Activated CD4-positive, alpha-beta memory T cell treated with anti-CD3 and anti-CD28 coated beads for 36 hours (primary cell): ENCODE measurements at places on chromosomes 2 and 18. TPM values are rescaled to one million over a fixed set of nuclear protein-coding genes. Genes with fewer than 3 reads are reported as not detected.

Gene C2orf72
- total RNA-seq = 0.55 TPM

Gene CCDC102B
- total RNA-seq = 2.1 TPM

Gene SULT1C3
- total RNA-seq = not detected

Gene NOL4
- not detected for total RNA-seq

GRCh38 chr2:213227458-213227857 is 56.8 kb upstream of the SPAG16 start:
- H3K4me3 ChIP-seq = no peak overlapping the region
- DNase-seq = no peak
- H3K4me1 ChIP-seq = no peaks in the 10 kb centered on the region
- H3K36me3 ChIP-seq = no peaks in the 10 kb centered on the region

GRCh38 chr18:76823587-76824011 is 1.2 kb downstream of the ZNF236 start:
- peaks cover 6% of the 10 kb centered on the region for H3K36me3 ChIP-seq
- no peaks in the 10 kb centered on the region for H3K27me3 ChIP-seq
- H3K4me1 ChIP-seq = peaks cover 48% of the 10 kb centered on the region
- peak overlapping the region; percentile 82 for H3K27ac ChIP-seq

- H3K36me3 ChIP-seq = peaks cover 66% of the 10 kb centered on the region
- no peak overlapping the region for H3K27ac ChIP-seq
- peaks cover 6% of the 10 kb centered on the region for H3K4me1 ChIP-seq
These were observed 18.8 kb upstream of the CASP10 start for GRCh38 chr2:201164166-201164565.

GRCh38 chr2:221025398-221025797 is 546.7 kb downstream of the EPHA4 start:
- no peaks in the 10 kb centered on the region for H3K36me3 ChIP-seq
- H3K4me3 ChIP-seq = no peak overlapping the region
- H3K4me1 ChIP-seq = peaks cover 3% of the 10 kb centered on the region
- DNase-seq = no peak
- peaks cover 10% of the 10 kb centered on the region for H3K27me3 ChIP-seq
- no peak overlapping the region for H3K27ac ChIP-seq

GRCh38 chr2:148521181-148521580 is 123.4 kb upstream of the EPC2 start:
- no peak for DNase-seq
- no peaks in the 10 kb centered on the region for H3K36me3 ChIP-seq
- H3K4me1 ChIP-seq = peaks cover 46% of the 10 kb centered on the region
- H3K4me3 ChIP-seq = no peak overlapping the region

DNA sequence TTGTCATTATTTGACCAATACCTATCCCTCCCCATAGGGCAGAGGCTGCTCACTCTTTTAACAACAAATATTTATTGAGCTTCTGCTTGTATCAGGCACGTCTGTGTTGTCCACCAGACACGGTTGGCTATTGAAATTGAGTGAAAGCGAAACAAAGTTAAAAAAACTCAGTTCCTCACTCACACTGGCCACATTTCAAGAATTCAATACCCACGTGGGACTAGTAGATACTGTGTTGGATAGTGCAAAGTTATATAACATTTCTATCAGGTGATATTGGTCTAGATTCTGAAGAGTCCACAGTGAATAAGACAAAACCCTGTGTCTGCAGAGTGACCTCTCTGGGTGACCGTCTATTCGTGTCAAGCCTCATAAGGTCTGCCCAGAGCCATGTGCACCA is 43.9 kb upstream of the GALR1 start:
- no peak overlapping the region for H3K27ac ChIP-seq
- H3K4me3 ChIP-seq = no peak overlapping the region
- DNase-seq = no peak
- H3K36me3 ChIP-seq = no peaks in the 10 kb centered on the region
- peaks cover 29% of the 10 kb centered on the region for H3K4me1 ChIP-seq
- no peaks in the 10 kb centered on the region for H3K27me3 ChIP-seq

- DNase-seq = no peak
- peaks cover 23% of the 10 kb centered on the region for H3K27me3 ChIP-seq
- H3K36me3 ChIP-seq = no peaks in the 10 kb centered on the region
- no peak overlapping the region for H3K4me3 ChIP-seq
These were observed 155.9 kb downstream of the TWIST2 start for GRCh38 chr2:239003624-239004273.

GRCh38 chr18:74468547-74469061 is 11.5 kb upstream of the DIPK1C start:
- H3K4me3 ChIP-seq = no peak overlapping the region
- no peak for DNase-seq
- no peaks in the 10 kb centered on the region for H3K36me3 ChIP-seq
- H3K27ac ChIP-seq = no peak overlapping the region

DNA sequence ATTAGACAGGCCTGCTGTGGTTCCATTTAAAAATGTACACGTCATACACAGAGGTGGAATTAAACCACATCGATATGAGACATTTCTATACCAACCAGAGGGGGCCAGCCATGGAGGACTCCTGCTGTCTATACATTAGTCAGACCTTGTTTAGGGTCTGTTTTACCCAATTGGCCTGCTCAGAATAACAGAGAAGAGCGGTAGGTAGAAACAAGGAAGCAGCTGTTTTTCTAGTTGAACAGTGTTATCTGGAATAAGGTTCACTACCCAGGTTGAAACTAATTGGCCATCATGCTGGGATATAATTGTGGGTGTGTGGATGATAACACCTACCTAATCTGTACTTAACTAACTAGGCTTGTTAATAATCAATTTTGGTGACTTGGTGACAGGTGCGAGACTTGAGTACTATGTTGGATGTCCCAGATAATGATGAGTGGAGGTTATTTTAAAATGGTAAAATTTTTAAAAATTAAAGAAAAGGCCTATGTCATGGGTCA is 47.5 kb downstream of the RHBDD1 start:
- H3K4me1 ChIP-seq = peaks cover 4% of the 10 kb centered on the region
- peaks cover 35% of the 10 kb centered on the region for H3K36me3 ChIP-seq
- DNase-seq = no peak
- H3K27me3 ChIP-seq = no peaks in the 10 kb centered on the region
- no peak overlapping the region for H3K27ac ChIP-seq

DNA sequence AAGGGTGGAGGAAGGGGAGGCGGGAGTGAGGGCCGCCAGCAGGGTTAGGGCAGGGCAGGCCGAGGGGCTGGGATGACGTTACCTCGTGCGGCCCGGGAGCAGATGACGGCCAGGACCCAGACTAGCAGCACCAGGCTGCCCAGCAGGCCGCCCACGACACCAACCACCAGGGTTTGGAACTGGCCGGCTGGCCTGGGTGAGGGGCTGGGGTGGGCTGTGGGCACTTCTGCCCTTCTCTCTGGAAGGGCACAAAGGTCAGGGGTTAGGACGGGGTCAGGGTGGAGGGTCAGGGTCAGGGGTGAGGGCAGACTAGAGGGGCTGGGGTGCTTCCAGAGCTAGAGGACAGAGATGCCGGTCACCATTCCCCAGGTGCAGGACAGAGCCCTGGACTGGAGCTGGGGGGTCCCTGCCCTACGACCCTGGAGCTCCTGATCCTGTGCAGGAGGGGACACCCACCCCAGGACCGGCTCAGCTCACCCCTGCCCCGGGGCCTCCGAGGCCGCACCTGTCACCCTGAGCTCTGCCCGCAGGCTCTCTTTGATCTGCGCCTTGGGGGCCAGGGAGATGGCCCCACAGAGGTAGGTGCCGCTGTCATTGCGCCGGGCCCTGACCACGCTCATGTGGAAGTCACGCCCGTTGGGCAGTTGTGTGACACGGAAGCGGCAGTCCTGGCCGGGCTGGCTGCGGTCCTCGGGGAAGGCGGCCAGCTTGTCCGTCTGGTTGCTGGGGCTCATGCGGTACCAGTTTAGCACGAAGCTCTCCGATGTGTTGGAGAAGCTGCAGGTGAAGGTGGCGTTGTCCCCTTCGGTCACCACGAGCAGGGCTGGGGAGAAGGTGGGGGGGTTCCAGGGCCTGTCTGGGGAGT is 6.3 kb downstream of the PDCD1 start:
- H3K27me3 ChIP-seq = no peaks in the 10 kb centered on the region
- peaks cover 11% of the 10 kb centered on the region for H3K4me1 ChIP-seq
- H3K36me3 ChIP-seq = peaks cover 23% of the 10 kb centered on the region
- no peak overlapping the region for H3K27ac ChIP-seq
- H3K4me3 ChIP-seq = no peak overlapping the region

DNA sequence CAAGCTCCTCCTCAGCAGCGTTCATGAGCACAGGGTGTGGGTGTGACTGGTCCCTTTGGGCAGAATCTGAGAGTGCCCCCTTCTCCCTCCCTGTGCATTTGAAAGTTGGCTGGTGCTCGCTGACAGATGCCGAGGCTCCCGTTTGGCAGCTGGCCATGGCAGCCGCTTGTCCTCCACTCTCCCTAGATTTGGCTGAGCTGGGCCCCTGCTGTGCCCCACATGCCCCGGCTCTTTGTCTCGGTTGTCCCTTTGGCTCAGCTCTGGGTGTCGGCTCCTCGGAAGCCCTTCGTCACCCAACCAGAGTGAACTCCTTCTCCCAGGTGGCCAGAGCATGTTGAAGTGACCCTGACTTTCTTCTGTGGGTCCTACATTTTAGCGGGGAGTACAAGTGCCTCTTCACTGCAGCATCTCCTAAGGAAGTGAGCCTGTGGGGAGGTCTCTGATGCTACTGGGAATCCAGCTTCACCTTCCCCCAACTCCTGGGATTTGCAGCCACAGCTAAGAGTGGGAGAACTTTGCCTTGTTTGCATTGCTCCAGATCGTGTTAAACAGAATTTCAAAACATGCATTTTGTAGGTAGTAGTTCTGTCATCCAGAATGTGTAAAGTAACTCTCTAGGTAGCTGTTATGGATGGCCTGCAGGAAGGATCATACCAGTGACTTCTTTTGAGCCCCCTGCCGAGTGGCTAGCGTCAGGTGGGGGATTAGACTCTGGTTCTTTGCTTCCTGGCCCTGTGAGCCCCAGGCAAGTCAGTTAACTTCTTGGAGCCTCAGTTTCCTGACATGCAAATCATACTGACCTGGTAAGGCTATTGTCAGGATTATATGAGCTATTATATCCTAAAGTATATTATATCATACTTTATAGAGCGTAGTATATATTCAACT is 24.2 kb downstream of the HPCAL1 start:
- H3K36me3 ChIP-seq = peaks cover 7% of the 10 kb centered on the region
- peak overlapping the region; percentile 3 for H3K27ac ChIP-seq
- no peaks in the 10 kb centered on the region for H3K27me3 ChIP-seq
- H3K4me3 ChIP-seq = no peak overlapping the region
- DNase-seq = no peak

DNA sequence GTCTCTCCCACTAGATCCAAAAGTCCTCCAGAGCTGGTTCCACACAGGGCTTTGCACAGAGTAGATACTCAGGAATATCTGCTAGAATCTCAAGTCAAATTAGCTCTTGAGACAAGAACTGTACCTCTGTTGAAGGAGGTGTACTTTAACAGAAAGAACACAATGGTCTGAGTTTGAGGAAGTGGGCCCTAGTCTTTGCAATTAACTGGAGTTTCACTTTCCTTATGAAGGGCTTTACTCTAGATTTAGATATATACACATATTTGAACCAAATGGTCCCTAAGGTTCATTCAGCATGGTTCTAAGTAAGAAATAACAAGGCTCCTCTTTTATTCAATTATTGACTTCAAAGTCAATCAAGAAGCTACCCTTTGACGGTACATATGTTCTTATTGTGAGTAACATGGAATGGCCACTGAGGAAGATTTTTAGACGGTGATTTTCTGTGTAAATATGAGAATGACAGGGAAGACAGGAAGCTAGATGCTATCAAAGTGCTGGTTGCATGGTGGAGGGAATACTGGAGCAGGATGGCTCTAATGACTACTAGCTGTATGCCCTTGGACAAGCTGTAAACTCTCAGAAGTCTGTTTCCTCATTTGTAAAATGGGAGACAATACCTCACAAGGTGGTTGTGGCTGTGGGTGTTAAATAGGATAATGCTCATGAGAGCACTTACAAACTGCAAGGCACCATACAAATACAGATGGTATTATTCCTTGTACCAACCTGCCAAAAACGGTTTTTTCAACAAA is 73.5 kb upstream of the SERTAD2 start:
- no peak for DNase-seq
- H3K36me3 ChIP-seq = no peaks in the 10 kb centered on the region
- peaks cover 42% of the 10 kb centered on the region for H3K4me1 ChIP-seq
- peak overlapping the region; percentile 20 for H3K27ac ChIP-seq

DNA sequence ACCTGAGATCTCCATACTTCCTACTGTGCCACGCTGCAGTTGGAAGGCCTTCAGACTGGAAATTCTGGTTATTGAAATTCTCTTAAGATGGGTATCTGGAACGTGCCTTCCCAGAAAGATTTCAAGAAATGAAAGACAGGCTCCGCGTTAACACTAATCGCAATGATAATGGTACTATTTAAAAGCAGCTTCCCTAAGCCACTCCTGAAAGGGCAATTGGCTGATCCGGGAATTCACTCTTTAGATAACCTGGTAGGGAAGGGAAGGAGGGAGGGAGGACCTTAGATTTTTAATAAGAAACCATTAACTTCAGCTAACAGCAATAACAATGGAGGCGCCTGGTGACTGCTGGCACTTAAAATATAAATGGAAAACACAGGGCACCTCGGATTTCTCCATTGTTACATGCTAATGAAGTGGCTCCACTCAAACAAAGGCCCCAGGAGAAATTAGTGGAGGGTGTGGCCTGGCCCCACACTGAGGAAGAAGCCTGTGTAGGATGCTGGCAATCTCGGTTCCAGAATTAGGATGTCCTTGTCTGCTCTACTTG is 22.5 kb upstream of the MTA3 start:
- H3K4me1 ChIP-seq = no peaks in the 10 kb centered on the region
- DNase-seq = no peak
- no peak overlapping the region for H3K4me3 ChIP-seq

DNA sequence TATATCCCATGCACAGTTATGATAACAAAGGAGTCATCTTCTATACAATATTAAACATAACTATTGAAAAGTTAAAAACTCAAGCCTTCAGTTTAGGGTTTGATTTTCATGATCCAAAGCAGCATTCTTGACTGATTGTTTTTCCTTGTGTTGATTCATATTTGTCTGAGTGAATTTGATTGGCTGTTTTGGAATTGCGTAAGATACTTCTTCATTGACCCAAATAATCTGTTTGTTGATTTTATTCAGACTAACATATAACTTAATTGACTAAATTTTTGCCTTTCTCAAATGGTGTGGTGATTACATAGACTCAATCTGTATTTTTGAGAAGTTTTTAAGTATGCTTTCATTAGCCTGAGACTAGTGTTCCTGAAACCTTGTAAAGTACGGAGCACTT is 305.7 kb upstream of the TNP1 start:
- no peak for DNase-seq
- H3K27ac ChIP-seq = no peak overlapping the region
- H3K27me3 ChIP-seq = peaks cover 12% of the 10 kb centered on the region
- H3K36me3 ChIP-seq = no peaks in the 10 kb centered on the region
